ENCODE measurements at places on chromosomes 1 and 21.
A peak's percentile ranks its signal among the peaks of the same experiment; 100 is the strongest.

GRCh38 chr1:6727535-6727934 lies 25.9 kb upstream of the DNAJC11 start:
- DNase-seq: no peak

GRCh38 chr1:193656841-193657240 lies 470.4 kb upstream of the B3GALT2 start:
- no peak for DNase-seq

DNA sequence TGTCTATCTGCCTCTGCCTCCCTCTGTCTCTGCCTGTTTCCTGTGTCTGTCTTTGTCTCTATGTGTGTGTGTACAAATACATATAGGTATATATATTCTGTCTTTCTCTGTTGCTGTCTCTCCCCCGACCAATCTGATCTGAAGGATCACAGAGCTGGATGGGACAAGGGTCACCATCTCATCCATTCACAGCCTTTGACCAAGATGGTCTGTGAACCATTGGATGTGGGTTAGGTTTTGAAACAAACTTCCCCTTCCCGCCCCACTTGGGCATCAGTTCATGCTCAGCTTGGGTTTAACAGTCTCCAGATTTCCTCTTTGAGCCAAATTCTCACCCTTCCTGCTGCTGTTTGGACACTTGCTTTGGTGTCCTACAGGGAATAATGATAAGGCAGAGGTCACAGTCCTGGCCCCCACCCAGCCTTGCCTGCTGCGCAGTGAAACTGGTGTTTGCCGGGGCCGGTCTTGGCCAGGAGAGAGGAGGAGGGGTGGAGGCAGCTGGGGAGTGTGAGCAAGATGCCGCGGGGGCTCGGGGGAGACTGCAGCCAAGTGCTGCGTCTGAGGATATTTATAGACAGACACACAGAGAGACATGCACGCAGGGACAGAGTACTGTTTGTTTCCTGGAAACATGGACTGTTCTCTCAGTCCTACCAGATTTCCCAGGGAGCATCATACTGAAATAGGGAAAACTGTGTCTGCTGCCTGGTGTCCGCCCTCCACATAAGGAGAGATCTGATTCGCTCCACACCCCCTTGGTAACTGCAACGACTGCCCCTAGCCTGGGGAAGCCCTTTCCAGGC lies 27.0 kb upstream of the BTG2 start:
- no peak for DNase-seq

- no peak for DNase-seq
Observed at GRCh38 chr1:54971317-54971791, 9.1 kb upstream of the TMEM61 start.

DNA sequence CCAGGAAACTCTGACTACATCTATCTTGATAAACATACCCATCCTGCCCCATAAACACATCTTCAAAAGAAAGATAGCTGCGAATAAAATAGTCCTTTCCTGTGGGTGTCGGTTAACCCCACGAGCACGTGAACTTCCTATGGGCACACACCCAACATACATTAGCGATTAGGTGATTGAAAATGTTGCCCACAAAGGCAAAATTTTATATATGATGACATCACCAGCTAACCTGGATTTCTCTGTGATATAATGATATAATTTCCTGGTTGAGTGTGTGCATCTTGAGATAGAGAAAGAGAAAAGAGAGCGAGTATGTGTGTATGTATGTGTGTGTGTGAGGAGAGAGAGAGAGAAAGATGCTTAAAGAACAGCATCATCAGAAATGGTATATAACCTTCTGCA lies 296.1 kb downstream of the PTPRC start:
- no peak for DNase-seq

GRCh38 chr1:203381151-203381751 lies 30.3 kb upstream of the FMOD start:
- DNase-seq: no peak

- no peak for DNase-seq
Observed at GRCh38 chr1:77744576-77744975, 15.1 kb downstream of the USP33 start.

GRCh38 chr1:106439475-106439874 lies 617.0 kb upstream of the PRMT6 start:
- DNase-seq: no peak

DNA sequence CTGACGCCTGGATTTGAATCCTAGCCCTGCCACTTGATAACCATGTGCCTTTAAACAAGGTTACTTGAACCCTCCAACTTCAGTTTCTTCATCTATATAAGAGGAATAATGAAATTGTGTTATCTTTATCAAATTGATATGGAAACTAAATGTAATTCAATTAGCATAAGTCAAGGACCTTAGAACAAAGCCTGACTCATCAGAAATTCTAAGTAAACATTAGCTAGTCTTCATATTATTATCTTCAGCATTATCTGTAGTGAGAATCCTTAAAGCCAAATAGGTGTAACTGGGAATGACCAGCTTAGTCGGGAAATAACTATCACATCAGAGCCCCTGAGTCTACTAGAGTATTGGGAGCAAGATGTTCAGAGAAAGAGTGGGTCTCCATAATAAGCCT lies 6.6 kb downstream of the SELL start:
- no peak for DNase-seq

- no peak for DNase-seq
Observed at GRCh38 chr1:65378247-65378946, 42.1 kb upstream of the LEPR start.

GRCh38 chr1:101728029-101728428 lies 268.7 kb downstream of the OLFM3 start:
- DNase-seq: no peak

DNA sequence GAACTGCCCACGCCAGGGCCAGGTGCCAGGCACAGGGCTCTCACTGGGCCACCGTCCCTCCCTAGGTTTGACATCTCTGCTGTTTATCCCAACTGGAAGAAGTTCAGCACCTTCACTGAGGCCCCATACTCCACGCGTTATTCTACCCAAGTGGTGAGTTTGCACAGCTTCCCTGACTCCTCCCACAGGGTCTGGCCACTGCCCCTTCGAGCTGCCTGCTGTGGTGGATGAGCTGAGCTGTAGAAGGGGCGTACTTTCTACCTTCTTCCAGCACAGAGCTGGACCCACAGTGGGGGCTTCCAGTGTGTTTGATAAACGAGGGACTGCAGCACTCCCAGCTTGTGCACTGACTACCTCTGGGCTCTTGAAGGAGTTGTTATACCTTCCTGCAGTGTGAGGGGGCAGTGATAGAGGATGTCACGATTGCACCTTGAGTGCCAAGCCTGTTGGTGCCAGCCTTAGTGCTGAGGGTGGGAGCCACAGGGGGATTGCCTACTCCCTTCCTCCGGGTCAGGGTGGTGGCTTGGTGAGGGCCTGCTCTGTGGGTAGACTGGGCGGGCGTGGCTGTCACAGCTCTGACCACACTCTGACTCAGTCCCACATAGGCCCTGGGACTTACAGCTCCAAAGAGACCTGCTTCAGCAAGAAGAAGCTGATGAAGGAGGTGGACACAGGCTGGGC lies 5.9 kb upstream of the TTC22 start:
- no peak for DNase-seq

GRCh38 chr1:56985857-56986256 lies 20.0 kb upstream of the C8B start:
- no peak for DNase-seq

GRCh38 chr1:245896258-245896657 lies 610.8 kb downstream of the SMYD3 start:
- no peak for DNase-seq

DNA sequence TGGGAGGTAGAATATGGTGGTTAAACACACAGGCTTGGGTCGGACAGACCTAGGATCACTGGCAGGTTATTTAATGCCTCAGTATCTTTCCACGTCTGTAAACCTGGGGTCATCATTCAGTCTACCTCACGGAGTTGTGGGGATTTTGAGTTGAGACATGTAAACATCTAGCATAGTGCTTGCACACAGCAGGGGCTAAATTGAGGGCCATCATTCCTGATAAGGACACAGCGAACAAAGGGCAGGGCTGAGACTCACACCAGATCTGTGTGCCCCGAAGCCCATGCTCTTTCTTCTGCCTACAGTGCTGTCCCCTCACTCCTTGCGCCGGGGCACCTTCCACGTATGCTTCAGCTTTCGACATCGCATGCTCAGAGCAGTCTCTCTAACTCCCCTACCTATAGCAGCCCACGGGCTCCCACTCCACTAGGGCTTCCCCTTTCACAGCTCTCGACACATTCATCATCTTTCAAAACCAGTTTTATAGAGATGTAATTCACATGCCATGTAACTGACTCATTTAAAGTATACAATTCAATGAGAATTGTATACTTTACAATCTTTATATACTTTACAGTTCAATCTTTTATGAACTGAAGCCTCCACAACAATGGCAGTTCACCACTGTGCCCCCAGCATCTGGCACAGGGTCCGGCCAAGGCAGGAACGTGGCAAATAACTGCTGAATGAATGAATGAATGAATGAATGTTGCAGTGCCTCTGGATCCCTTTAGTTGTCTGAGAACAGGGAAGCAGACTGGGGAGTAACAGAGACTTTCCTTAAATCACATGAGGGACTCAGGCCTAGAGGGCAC lies 48.0 kb downstream of the GPR161 start:
- no peak for DNase-seq

GRCh38 chr1:56070601-56071000 lies 508.8 kb downstream of the PLPP3 start:
- peak; percentile 63 for DNase-seq

GRCh38 chr1:64834734-64835133 lies 89.9 kb downstream of the RAVER2 start:
- no peak for DNase-seq

DNA sequence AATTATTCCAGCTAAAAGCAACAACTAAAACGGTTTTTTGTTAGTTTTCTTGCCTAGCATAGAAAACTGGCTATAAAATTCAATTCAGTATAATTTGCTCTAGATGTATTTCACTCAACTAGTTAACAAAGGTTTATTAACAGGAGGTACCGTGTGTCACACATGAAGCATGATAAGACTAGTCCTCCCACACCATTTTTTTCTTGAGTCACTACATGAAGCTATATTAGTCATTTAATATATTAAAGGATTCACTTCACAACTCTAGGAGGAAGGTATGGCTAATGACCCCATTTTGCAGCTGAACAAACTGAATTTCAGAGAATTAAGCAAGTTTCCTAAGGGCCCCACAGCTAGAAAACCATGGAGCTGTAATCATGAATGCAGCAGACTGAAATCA lies 307.8 kb upstream of the USP25 start:
- DNase-seq: no peak

GRCh38 chr1:41645062-41645461 lies 160.6 kb upstream of the EDN2 start:
- DNase-seq: no peak

GRCh38 chr1:94142022-94142421 lies 21.1 kb upstream of the ABCA4 start:
- no peak for DNase-seq

- no peak for DNase-seq
Observed at GRCh38 chr1:44553127-44553758, 121.0 kb downstream of the TMEM53 start.

DNA sequence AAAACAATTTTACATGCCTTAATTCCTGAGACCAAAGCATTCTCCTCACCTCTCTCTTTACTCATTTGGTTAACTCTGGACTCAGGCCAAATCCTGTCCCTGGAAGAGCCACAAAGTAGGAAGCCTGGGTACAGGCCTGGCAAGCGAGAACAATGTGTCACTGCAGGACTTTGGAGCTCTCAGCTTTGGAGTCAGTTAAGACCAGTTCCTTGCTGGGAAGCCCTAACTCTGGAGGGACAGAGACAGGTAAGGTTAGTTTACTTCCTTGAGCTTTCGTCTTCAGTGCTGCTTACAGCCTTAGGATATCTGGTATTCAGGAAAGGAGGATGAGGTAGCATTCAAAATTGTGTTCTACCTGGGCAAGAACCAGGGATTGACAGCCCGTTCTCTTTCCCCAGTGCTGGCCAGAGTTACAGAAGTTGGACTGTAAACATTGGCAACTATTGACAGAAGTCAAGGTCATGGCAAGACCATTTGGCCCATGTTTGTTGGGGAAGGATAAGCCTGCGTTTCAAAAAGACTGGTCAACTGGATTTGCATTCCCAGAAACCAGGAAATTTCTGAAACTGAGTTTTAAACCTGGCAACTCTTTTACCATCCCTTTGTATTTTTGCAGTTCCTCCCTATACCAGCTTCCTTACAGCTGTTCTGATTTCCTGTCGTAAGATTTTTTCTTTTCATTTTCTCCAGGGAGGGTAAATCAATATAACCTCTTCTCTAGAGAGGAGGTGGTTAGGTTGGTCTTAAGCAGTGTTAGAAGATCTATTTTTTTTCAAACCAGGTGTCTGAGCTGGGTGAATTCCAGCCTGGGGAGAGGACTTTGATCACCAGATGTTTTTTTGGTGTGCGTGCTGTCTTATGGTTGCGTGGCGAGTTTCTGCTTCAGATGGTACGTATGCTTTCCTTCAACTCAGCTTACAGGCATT lies at the start of gene C4BPB:
TSS of gene C4BPB (plus strand) at position 160 of the 926 bp plus-strand sequence. CDS start at position 832, 672 bp downstream.
- DNase-seq: no peak

- no peak for DNase-seq
Observed at GRCh38 chr1:230399321-230400006, 26.7 kb downstream of the PGBD5 start.

DNA sequence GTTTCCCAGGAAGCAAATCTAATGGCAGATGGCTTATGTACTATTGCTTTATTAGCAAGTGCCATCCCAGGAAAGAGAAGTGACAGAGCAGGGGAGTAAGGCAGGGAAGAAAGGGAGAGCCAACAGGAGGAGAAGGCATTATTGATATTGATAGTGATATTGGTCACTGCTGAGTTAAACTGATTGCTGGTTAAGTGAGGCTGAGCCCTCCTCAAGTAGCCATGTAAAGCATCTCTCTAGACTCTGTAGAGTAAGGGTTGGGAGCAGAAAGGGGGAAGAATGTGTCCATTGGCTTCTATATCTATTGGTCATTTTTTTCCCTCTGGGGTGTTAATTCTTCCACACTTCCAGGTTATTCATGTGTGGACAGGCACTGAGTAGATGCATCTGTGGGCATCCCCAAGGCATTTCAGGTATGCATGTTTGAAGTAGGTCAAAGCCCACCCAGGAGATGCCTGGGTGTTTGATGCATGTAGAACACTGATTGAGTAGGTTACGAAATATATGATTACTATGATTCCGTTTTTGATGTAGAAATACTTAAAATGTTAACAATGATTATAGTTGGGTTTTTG lies 290.5 kb upstream of the DPYD start:
- DNase-seq: no peak

DNA sequence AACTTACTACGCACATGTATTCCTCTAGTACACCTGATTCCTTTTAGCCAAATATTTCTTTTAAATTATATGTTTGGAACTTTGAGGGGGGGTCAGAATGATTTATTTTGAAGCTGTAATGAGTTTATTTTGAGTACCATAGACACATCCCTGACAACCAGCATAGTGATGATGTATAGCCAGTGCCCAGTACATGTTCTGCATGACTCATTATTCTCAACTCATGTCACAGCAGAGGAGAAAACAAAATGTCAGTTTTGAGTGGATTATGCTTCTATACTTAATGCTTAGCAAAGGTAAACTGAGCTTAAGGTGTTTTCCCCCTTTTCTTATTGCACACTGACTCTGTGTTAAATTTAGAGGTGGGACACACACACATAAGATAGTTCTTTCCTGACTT lies 22.4 kb upstream of the LEPR start:
- no peak for DNase-seq

- no peak for DNase-seq
Observed at GRCh38 chr1:208646431-208646830, 402.2 kb upstream of the PLXNA2 start.
